ENCODE measurements at places on chromosomes 5 and 9.

DNA sequence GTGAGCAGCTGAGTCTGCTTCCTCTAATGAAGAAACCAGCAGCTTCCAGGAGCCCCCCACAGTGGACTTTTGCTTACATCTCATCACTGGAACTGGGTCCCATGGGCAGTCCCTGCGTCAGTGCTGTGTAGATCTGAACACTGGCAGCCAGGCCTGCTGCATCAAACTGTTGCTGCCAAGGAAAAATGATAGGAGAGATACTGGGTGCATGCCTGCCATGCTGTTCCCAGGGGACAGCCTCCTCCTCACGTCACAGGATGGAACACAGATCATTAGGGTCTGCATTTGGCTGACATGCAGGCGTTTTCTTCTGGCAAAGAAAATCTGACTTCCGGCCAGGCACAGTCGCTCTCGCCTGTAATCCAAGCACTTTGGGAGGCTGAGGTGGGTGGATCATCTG, 67.9 kb downstream of the OLFM1 start:
- no peak for DNase-seq

DNA sequence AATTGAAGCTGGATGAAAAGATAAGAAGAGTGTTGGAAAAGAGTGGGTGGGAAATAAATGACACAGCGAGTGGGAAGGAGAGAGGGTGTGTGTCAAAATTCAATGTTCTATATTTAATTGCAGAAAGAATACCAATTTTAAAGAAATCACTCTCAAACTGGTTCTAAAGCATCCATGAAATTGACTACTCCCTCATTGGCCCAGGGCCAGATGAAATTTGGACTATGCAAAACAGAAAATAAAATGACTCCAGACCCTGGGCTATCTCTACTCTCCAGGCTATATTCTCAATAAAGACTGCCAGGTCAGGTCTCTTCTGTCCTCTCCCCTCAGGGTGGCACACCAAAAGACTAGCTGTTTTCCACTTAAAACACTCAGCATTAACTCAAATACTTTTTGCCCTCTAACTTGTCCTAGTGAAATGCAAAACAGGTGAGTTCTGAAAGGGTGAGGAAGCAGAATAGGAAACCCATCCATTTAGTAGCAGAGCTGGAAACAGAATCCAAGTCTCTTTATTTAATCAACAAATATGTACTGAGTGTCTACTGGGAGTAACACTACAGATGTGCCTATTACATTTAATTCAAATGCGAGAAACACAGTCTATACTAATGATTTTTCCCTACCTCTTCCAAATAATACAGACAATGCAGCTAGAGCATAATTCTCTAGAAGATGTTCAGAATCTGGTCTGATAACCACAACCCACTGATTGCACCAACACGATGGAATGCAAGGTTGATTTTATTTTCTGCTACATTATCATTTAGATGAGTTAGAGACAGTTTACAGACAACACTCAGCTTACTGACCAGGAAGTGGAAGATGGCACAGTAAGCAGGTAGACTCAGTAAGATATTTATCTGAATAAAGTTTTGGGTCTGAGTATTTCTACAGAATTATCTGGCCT, 42.1 kb downstream of the EFCAB9 start:
- no peak for DNase-seq

DNA sequence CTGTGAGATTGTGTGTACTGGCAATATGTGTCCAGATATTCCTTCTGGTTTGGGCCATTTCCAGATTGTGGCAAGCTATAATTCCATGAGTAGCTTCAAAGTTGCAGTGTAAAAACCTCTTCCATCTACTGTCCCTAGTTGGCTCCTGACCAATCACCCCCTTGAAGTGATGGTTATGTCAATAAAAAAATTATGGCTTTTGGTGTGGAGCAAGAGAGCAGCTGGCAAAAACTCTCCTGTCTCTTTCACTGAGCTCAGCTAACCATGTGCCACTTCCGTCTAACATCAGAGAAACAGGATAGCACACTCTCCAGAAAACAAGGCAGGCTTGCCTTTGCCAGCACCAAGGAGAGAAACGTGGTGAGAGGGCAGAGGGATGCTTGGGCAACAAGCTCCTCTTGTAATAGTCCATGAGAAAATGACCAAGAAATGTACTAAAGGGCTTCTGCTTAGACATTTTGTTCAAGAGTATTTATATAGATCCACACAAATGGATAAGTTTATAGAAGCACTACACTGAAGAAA, 914.4 kb upstream of the SEMA6A start:
- no peak for DNase-seq

DNA sequence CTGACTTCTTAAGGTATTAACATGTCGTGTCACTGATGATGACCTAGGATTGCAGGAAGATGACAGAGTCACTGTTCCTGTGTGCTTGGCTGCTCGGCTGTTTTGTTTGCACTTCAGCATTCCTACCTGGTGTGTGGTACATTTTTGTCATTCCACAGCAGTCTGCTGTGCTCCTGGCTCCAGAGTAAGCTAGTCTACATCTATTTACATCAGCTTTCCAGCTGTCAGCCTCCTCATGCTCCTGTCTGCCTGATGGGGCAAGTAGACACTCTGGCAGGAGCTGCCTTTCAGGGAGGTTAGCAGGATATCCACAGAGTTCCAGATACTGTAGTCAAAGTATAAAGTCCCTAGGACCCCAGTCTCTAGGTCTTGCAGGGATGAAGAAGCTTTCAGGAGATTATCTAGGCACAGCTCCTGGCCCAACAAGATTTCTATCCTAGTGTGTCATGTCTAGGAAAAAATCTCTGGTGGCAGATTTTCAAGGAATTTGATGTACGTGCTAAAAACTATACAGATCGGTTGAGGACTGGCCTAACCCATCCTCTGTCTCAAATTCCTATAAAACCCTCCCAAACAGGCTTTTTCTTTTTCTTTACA, 28.4 kb downstream of the RUSC2 start:
- DNase-seq, result no peak

DNA sequence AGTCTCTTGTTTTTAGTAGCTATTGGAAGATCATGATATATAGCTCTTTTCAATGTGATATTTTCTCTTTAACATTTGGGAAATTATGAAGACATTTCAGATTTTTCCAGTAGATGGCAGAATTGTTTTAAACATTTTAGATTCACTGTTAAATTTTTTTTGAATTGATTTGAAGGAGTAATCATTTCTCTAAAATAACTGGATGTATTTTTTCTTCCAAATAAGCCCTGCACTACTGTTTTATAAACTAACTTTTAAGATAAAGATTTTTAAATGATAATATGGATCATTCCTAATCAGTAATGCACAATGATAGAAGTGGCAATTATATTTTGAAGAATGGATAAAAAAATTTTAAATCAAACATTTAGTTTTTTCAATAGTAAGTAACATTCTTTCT, 14.2 kb downstream of the NDUFAF2 start:
- no peak for DNase-seq
